ENCODE measurements at places on chromosomes 3 and 15. TPM values are rescaled to one million over a fixed set of nuclear protein-coding genes. Genes with fewer than 3 reads are reported as not detected.

GRCh38 chr3:42195879-42196330 lies 70.1 kb downstream of the CCK start:
- DNase-seq = no peak

- no peak for DNase-seq
These were observed 10.6 kb downstream of the POPDC2 start for GRCh38 chr3:119649761-119650160.

- DNase-seq = no peak
These were observed 68.6 kb downstream of the ITGA11 start for GRCh38 chr15:68363353-68363752.

DNA sequence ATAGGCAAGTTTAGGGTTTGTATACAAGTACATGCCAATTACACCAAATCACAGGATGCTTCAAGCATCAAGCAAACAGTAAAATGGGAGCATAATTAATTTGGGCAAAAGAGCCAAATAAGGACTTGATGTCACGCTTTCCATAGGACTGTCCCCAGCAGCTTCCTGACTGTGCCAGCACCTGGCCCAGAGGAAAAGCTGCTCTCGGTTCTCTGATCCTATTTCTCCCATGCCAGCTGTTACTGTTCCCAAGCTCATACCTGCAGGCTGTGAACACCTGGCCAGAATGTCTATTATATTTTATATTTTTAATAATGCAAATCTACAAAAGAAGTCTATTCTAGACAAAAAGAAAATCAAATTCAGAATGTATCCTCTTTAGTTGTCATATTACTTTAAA lies 12.2 kb downstream of the ZXDC start:
- DNase-seq = no peak

The FGF12 gene
- polyA plus RNA-seq = 3.3 TPM

DNA sequence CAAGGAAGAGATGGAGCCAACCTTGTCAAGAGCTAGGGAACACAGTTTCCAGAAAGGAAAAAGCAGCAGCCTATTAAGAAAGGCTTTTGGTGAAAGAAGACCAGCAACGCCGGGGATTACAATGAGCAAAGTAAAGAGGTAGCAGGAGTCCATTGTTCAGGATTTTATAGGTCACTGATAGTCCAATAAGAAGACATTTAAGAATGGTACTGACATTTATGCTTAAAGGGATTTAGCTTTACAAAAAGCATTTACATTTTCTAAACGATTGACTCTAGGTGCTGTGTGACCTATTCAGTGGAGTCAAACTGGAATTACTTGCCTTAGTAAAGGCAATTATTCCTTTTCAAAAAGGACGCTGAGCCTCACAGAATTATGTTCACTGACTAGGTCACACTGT lies 40.8 kb downstream of the CSNK1G1 start:
- DNase-seq = no peak

The CX3CR1 gene
- polyA plus RNA-seq = 3.5 TPM

- DNase-seq = no peak
These were observed 262.5 kb upstream of the LMCD1 start for GRCh38 chr3:8239095-8239494.

- DNase-seq = no peak
These were observed 564.5 kb upstream of the NAALADL2 start for GRCh38 chr3:174294616-174295015.

DNA sequence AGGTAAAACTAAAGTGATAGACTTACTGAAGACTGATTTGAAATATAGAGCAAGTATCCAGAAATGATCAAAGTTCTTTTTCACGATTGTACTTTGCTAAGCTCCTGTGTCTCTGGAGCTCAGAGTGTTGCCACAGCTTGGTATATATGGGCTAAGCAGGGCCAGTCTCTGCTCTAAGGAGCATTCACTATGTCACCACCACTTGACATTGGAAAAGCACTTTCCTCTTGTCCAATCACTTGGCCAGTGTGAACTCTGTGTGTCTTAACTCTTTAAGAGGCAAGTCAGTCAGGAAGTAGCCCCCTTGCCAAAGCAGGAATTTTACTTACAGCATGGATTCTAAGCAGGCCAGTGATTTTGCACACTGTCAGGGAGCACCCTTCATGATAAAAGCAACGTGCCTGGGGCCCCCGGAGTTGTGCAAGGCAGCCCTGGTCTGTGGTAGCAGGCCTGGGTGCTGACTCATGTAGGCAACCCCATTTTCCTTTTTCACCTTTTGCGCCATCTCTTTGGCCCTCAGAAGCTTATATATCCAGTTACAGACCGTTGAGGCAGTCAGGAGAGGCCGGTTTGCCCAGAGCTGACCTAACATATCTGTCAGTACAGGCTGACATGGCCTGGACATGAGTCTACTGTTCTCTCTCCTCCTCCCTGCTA lies 73.0 kb downstream of the HCN4 start:
- DNase-seq = no peak

The POPDC2 gene
- polyA plus RNA-seq = 8.0 TPM

DNA sequence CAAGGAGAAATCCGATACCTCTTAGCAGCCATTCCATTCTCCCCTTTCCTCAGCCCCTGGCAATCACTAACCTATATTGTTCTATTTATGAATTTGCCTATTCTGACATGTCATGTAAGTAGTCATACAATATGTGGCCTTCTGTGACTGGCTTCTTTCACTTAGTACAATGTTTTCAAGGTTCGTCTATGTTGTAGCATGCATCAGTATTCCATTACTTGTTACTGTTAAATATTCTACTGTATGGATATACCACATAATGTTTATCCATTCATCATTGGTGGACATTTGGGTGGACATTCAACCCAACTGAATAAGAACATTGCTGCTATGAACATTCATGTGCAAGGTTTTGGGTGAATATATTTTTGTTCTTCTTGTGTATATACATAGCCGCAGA lies 23.4 kb downstream of the ADAMTS9 start:
- DNase-seq = no peak

DNA sequence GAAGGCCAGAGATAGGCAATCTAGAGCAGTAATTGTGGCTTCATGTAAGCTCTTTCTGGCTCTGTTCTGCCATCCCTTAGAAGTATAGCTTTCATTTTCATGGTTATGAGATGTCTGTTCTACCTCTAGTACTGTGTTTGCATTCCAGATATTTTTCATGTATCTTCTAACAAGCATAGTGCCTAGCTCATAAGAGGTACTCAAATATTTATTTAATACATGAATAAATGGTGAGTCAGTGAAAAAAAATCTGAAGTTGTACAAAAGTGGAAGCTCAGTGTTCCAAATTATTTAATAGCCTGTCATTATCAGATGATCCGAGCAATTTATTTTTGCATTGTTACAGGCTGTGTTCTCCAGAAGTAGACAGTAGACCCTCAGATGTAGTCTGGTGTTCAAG lies 64.3 kb downstream of the OXSM start:
- DNase-seq = no peak

The FOXB1 gene
- polyA plus RNA-seq = 7.4 TPM

GRCh38 chr15:84811151-84811550 lies 6.0 kb upstream of the ALPK3 start:
- no peak for DNase-seq

DNA sequence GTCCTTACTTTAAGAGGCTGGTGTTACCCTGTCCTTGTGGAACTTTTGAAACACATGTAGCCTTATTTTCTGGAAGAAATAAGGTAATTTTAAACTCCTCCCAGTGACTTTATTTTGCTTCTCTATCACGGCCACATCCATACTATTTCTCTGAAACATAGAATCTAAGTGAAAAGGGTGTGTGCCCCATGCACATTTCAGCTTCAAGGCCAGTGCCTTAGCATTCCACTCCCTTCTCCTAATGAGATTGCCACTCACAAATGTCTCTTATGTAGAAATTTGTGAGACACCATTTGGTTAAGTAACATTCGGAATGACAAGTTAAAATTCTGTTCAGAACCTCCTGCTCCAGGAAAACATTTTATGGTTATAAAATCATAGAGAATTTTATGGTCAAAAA lies 562.7 kb downstream of the TUSC7 start:
- no peak for DNase-seq

GRCh38 chr15:40773902-40774301 lies 4.1 kb downstream of the C15orf62 start:
- no peak for DNase-seq

- DNase-seq = no peak
These were observed 246.5 kb downstream of the MYRIP start for GRCh38 chr3:40055956-40056355.

The MYRIP gene
- polyA plus RNA-seq = 2.4 TPM

DNA sequence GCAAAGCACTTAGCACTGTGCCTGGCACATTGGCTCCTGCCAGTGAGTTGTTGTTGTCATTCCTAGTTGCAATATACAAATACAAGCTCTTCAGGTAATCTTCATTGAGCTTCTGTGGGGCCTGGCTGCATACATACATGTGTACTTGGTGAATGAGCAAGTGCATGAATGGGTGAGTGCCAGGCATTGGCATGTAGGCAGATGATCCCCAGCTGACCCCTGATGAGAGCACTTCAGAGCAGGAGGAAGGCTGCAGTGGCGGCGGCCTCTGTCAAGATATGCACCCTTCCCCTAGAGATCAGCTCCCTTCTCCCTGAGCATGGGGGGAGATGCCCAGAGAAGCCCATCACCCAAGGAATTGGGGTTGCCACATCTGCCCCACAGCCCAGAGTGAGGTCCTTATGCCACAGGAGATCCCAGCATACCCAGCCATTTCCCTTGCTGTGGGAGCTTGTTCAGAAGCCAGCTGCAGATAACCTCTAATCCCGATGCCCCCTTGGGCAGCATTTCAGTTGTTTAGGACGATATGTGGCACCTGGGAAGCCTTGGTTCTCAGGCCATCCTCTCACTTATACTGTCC lies 8.8 kb downstream of the CACNA2D3 start:
- DNase-seq = no peak

GRCh38 chr3:31433679-31433992 lies 99.1 kb upstream of the STT3B start:
- no peak for DNase-seq

GRCh38 chr3:71311661-71312046 lies 271.9 kb downstream of the FOXP1 start:
- no peak for DNase-seq

GRCh38 chr15:31157644-31158069 lies 56.1 kb upstream of the TRPM1 start:
- peak; percentile 64 for DNase-seq

GRCh38 chr3:110822971-110823370 lies 248.6 kb upstream of the NECTIN3 start:
- no peak for DNase-seq

The CFAP20DC gene
- 62.8 TPM for polyA plus RNA-seq

DNA sequence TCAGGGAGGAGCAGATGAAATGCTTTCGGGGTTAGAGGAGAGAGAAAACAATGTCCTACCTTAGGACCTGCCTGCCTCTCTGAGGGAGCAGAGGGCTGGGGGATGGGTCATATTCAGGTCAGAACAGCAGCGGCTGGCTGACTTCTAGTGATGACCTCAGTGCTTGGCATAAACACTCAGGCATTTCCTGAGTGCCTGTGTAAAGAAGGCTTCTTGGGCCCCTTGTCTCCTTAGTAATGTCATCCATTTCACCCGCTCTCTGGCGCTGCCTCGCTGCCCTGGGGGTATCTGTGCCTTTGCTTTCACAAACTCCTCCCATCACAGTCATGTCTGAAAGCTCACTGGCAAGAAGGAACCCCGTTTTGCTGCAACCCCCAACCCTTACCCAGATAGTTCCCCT lies 82.9 kb upstream of the GSK3B start:
- no peak for DNase-seq

- no peak for DNase-seq
These were observed 34.0 kb upstream of the TRPM1 start for GRCh38 chr15:31135523-31135922.

DNA sequence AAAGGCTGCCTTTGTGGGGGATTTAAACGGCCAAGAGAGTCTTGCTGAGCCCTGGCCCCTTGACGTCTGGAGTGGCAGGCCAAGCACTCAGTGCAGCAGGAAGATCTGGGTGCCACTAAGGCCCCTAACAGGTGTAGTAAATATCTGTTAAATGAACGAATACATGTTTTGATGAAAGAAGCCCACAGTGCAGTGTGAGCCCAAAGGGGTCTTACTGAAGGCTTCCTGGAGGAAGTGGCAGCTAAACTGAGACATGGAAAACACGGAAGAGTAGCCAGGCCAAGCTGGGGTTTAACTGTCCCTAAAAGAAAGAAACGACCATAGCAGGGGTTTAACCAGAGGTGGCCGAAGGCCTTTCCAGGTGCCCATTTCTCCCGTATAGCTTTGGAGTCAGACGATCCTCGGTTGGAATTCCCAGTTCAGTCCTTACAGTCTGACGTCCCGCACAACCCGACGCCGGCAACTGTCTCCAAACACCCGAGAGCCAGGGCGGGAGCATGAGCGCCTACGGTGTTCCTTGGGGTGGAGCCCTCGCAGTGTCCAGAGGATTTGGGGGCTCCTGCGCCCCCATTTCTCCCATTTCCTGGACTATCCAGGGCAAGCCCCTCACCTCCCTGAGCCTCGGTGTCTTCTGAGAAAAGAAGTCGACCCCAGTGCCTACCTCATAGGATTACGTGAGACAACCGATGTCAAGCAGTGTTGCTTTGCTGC lies 910 bp upstream of the ABHD6 start:
- peak; percentile 26 for DNase-seq

DNA sequence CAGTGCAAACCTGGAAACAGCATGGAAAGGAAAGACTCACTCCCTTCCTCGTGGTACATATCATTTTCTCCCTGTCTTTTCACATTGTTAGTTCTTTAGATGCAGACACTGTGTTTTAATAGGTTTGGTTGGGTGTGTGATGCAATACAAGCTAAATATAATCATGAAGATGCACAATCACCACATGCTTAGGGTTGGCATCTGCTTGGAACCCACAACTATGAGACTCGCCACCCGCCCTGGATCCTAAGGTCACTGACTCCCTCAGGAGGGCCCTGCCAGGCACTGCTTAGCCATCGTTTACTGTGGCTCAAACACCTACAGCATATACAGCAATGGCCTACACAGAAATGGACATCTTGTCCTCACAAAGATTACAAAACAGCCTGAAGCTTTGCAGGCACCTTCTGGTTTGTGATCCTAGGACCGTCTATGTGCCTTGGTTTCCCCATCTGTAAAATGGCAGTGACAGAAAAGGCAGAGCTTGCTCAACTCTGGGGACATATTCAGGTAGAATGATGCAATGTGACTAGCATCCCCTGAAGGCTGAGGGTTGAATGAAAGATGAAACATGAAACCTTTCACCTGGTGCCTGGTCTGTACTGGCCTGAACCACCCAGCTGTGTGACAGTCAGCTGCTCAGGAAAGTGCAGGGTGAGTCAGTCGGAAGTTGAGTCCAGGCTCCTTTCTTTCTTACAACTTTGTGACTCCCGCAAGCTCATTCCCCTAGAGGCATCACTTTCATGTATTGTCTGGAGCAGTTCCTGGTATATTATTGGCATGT lies 123.6 kb upstream of the PFN2 start:
- DNase-seq = no peak
